ENCODE measurements at places on chromosomes 4 and X.

- no peak for DNase-seq
These were observed 65.0 kb upstream of the DDX60 start for GRCh38 chr4:168383510-168383909.

- DNase-seq, result no peak
These were observed 85.9 kb downstream of the OTC start for GRCh38 chrX:38438321-38438720.

- no peak for DNase-seq
These were observed 902.1 kb upstream of the NDST4 start for GRCh38 chr4:116015549-116015948.

GRCh38 chr4:85952972-85953650 lies 406.7 kb downstream of the MAPK10 start:
- no peak for DNase-seq

- no peak for DNase-seq
These were observed 304.1 kb downstream of the CHIC1 start for GRCh38 chrX:73867144-73867543.

GRCh38 chr4:154019811-154020210 lies 230.9 kb upstream of the SFRP2 start:
- DNase-seq, result no peak

DNA sequence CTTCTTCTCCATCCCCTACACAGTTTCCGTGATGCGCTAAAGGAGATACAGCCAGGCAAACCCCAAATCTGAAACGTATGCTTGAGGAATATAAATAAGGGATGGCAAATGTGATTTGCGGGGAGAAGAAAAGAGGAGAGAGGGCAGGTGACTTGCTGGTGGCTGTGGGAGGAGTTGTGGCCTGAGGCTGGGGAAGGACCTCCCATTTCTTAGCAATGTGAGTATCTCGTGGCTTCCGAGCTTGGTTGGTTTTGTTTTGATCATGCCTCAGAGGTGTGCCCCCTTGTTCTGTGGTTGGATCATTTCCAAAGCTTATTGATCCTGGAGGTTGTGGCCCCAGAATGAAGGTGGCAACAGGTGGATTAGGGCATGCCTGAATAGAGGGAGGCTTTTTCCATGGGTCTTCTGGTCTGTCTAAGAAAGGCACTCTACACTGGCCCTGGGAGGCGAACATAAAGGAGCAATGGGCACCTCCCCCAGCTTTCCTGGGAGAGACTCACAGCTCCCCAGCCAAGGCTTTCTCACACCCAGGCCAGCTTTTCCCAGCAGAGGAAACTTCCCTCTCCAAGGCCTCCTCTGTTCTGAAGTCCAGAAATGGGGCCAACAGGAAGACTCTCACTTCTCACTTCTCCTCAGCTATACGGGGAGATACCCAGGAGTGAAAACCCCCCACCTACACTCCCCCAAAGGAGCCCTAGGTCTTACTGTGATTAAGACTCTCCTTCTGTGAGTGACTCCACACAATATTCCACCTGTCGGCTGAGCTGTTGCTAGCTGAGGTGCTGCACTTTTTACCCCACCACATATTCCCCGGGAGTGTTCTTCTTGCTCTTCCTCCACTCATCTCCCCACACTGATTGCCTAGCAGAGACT lies 40.0 kb downstream of the C4orf51 start:
- no peak for DNase-seq

- no peak for DNase-seq
These were observed 69.9 kb upstream of the EXOC1L start for GRCh38 chr4:55749666-55750065.

DNA sequence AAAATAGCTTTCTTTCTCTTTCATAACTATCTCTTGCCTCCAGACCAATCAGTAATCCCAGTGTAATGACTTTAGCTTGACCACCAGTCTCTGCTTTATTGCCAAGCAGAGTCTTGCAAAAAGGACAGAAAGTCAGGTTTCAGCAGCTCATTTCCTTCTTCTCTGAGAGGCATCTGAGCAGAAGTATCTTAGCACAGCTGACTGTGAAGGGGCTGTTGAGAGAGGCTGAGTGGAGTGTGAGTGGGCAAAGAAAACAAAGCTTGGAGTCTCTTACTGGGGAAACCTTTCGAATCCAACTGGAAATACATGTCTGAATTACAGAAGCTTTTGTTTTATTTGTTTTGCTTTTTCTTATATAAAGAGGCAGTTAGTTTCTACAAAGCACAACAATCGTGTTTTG lies 170.3 kb upstream of the IGFBP7 start:
- DNase-seq, result no peak

DNA sequence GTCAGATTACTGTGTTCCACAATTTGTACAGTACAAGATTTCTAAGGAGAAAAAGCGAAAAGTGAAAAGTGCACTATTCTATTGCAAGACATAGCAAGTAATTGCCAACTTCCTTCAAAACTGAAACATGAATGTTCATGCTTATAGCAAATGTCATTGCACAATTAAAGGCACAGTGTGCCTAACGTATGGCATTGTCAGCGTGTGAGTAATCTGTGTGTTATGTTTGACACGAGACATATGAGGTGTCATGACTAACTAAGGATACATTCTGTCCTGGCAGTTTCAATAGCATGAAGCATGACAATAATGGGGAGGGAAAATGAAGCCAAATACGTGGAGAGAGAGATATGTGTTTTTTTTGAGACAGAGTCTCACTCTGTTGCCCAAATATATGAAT lies 33.6 kb upstream of the TBC1D9 start:
- no peak for DNase-seq

GRCh38 chr4:98484031-98484430 lies 174.4 kb downstream of the TSPAN5 start:
- no peak for DNase-seq

- DNase-seq, result no peak
These were observed 37.6 kb downstream of the CCNQ start for GRCh38 chrX:153561337-153561736.

GRCh38 chr4:3768842-3769641 lies 2.9 kb downstream of the ADRA2C start:
- no peak for DNase-seq

DNA sequence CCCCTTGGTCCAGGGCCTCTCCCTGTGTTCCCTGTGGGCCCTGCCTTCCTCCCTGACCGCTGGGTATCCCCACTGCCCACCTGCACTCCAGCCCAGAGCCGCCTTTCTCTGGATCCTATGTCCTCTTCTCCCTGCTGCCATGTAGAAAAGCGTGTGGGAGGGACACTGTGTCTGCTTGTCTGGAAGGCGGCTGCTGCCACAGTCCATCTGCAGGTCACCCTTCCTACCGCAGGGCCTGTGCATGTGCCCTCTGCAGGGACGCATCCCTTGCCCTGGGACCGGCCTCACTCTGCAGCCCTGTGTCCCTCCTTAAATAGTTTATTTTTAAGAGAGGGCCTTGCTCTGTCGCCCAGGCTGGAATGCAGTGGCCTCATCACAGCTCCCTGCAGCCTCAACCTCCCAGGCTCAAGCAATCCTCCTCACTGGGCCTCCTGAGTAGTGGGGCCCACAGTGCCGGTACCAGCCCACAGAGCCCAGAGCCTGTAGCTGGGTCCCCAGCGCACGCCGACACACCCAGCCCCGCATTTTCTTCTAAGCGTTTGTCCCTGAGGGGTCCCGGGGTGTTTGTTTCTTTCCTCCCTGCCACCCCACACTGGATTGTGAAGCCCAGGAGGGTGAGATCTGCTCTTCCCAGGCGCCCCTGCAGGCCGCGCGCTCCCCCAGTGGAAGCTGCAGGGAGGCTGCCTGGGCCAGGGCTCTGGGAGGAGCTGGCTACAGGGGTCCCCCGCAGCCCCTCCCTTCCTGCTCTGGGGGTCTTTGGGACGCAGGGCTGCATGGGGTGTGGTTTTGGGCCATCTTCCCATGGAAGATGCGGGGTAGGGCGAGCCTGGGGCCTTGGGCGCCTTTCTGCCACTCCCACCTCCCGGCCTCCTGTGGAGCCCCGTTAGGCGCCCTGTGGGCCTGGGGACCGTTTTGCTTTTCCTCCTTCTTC lies 12.8 kb upstream of the NAT8L start:
- DNase-seq, result no peak
